Fibroblast of skin of left biceps (primary cell): ENCODE measurements at places on chromosomes 1 and 21.

DNA sequence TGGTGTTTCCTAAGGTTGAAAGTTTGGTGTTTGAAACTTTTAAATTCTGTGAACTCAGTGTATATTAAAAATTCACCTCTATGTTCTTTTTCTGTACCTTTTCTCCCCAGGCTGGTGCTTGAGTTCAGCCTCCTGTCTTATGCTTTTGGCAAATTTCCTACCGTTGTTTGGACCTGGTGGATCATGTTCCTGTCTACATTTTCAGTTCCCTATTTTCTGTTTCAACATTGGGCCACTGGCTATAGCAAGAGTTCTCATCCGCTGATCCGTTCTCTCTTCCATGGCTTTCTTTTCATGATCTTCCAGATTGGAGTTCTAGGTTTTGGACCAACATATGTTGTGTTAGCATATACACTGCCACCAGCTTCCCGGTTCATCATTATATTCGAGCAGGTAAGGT is 24.9 kb upstream of the AXDND1 start:
- DNase-seq, result no peak

GRCh38 chr1:39735731-39736130 is 3.0 kb upstream of the PPIE start:
- no peak for DNase-seq

GRCh38 chr1:94245747-94246438 is 8.5 kb upstream of the ARHGAP29 start:
- DNase-seq, result no peak

GRCh38 chr1:241235256-241235897 is 121.6 kb downstream of the RGS7 start:
- no peak for DNase-seq

- no peak for DNase-seq
Measured at GRCh38 chr1:77534456-77534855, 148.0 kb downstream of the ZZZ3 start.

DNA sequence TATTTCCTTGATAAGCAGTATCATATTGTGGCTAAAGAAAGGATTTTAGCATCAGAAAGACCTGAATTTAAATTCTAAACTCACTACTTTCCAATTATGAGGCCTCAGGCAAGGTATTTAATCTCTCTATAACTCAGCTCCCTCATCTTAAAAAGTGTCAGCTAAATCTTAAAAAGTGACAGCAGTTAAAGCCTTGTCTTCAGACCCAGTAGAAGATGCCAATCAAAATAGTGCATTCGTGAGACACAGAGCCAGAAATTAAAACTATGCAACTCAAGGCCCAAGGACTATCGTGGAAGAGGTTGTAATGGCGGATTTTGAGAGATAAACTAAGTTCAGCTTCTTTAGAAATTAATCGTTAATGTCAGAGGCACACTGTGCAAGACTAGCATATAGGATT is 677.5 kb upstream of the BRINP3 start:
- no peak for DNase-seq

DNA sequence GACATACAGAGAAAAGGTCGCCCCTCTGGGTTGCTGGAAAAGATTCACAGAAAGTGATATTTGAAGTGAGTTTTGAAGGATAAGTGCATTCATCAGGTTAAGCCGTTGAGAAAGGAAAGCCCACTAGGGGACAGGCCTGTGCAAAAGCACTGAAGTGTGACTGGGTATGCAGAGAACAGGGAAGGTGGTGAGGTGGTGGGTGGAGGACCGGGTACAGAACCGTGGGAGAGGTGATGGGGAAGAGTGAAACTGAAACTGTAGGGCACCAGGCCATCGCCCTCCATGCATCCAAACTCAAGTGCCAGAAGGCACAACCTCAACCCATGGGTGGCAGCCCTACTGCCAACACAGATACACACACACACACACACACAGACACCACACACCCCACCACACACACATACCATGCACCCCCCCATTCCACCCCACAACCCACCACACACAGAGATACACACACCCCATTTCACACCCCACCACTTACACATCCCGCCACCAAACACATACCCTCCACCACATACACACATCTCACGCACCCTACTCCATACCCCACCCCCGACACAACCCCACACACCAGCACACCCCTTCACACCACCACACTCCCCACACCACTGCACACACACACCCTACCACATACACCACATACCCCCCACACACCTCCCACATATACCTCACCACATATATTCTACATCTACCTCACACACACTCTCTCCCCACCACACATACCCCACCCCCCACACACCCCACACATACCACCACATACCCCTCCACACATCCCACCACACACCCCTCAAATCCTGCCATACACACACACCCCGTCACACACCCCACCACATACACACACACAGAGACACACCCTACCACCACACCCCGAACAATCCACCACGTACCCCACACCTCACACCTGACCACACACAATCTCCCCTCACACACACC is 59.0 kb downstream of the TSEN15 start:
- DNase-seq, result no peak

DNA sequence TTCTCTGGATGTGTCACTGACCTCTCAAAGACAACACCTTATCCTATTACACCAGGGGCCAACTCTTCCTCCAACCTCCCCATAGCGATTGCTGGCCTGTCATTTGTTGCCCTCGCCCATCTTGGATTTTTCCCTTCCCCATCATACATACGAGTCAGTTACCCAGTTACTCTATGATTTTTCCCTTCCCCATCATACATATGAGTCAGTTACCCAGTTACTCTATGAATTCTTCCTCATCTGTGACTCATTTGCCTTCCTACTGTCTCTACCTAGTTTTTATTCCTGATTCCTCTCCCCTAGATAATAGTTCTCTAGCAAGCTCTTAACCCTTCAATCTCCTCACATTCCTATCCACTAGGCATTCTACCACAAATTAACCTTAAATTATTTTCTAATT is 178.8 kb downstream of the NR5A2 start:
- peak; percentile 47 for DNase-seq

GRCh38 chr1:178646821-178647220 is 78.2 kb upstream of the RALGPS2 start:
- DNase-seq, result no peak

- no peak for DNase-seq
Measured at GRCh38 chr1:178273707-178274410, 180.0 kb downstream of the RASAL2 start.

DNA sequence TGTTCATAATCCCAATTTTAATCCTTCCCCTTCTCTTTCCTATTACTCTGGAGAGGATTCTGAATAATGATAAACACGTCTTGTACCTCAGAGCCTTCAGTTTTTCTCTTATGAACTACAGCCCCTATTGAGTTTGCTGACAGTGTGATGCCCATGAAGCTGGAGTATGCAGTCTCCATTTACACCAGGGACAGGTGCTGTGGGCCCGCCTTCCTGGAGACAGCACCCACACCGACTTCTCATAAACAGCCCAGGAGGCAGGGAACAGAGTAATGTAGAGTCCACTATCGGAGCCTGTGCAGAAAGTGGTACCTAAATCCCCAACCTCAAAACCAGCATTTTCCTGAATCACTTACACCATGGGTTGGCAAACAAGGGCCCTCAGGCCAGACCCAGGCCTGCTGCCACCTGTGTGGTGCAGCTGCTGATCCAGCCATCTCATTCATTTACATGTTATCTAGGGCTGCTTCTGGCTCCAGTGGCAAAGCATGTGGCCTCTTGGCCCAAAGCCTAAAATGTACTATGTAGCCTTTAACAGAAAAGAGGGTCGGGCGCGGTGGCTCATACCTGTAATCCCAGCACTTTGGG is 95.1 kb upstream of the KRTAP19-8 start:
- DNase-seq, result no peak

DNA sequence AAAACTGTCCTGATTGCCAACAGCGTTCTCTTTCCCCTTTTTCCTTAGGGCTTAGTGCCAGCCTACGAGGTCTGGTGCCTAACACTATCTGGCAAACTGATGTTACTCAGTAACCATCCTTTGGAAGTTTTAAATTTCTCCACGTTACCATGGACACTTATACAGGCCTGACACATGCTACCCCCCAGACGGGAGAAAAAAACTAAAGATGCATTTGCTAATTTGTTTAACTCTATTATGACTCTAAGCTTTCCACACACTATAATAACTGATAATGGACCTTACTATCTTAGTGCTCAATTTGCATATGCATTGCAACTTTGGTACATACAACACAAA is 36.8 kb downstream of the CLCA1 start:
- no peak for DNase-seq

DNA sequence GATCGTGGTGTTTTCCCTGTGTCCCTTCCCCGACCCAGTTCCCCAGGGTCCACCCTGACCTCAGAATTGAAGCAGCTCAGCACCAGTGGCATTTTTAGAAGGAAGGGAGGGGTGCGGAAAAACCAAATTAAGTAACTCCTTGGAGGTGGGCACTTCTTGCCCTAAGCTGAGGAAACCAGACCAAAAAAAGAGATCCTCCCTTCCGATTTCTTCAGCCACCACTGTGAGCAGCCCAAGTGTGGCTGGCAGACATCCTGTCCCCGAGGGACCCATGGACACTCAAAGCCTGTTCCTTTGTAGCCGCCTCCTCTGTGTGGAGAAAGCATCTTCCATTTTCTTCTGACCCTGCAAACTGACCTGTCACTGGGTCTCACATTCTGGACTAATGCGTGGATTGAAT is 31.3 kb downstream of the KIRREL1 start:
- DNase-seq, result no peak

DNA sequence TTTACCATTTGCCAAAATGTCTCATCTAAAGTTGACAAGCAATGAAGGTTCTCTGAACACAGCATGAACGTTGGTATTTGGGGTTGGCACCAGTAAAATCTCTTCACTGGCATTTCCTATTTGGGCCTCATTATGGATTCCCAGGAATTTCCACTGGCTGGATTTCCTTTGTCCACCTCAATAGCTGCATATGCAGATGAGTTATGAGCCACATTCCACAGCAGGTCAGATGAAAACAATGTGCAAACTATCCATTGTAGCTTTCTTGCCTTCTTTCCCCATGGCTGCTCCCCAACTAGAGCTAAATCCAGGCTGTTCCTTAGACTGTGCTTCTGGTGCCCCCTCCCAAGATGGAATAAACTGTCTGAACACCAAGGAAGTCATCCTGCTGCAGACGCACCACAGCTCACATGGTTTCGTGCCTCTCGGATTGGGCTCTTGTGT is 168.1 kb upstream of the FGGY start:
- peak; percentile 58 for DNase-seq

DNA sequence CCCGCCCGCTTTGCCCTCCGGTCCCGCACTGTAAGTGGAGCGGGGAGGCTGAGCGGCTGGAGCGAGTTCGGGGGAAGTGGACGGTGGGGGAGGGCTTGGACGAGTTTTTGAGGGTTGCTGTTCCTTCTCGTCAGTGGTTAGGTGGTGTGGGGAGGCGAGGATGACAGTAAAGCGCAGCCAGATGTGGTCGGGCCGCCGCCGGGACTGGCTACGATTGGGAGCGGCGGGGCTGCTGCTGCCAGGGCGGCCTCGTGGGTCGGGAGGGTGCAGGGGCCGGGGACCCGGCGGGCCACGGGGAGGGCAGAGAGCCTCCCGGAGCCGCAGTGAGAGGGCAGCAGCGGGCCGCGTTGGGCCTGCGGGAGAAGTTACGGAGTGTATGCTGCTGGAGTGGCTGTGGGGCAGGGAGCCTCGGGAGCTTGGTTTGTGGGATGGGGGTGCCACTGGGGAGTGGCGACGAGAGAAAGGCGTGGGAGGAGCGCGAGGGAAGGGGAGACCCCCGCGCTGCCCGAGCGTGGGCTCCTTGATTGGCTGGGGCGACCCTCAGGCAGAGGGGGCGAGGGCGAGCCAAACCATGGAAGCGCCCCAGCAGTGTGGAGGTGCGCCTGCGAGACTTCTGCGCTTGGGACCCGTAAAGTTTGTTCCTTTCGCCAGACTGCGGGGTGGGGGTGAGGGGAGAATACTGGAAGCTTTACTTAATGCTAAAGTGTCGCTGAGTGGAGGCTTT is 2.1 kb downstream of the ADGRL2 start:
- DNase-seq, result no peak

GRCh38 chr1:55506740-55507577 is 291.8 kb upstream of the USP24 start:
- DNase-seq, result peak; percentile 42

GRCh38 chr21:34970566-34970965 is 78.5 kb downstream of the RUNX1 start:
- DNase-seq, result no peak

- DNase-seq, result no peak
Measured at GRCh38 chr21:15122241-15122640, 57.4 kb upstream of the NRIP1 start.

DNA sequence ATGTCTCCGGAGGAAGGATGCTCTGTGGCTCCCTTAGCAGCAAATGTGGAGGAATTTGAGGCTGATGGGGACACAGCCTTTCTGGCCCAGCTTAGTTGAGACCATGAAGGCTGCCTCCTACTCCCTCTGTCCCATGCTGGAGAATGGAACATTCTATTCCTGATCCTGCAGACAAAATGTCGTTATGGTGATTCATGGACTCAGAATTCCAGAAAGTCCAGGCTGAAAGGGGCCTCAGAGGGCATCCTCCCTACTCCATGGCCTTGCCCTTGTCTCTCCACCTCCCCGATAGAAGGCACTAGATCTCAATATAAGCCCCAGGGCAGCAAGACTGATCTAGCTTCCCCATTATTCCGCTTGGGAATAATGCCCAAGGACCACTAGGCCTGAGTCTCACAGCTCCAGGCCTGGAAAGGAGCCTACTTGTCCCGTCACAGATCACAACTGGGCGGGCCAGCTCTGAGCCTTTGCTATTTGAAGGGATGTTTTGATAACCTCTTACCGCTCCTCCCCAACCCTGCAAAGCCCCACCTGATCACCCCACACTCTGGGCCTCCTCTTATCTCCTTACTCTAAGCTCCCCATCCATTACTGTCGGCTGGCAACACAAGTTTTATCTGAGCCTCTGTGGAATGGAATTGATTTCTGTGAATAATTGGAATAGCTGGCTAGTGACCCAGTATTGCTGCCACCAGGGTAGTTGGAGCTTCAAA is 52.8 kb upstream of the TRABD2B start:
- no peak for DNase-seq

- DNase-seq, result no peak
Measured at GRCh38 chr1:6002714-6003501, 10.7 kb upstream of the NPHP4 start.

GRCh38 chr1:112423207-112423606 is 27.2 kb downstream of the CTTNBP2NL start:
- no peak for DNase-seq

DNA sequence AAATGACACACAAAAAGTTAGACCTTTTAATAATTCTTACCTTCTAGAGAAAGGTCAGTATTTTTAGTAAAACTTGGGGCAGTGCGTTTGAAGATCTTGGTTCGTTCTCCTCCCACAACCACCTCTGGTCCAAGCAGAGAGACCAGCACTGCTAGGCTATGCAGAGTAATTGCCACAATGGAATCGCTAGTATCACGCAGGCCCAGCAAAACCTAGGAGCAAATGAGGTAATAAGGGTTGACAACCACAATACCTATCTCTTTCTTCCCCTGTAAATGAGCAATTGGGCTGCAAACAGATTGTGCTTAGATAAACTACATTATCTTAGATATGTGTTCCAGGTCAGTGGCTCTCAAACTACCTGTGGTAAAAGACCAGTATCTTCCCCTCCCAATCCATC is 34.7 kb downstream of the SCYL3 start:
- no peak for DNase-seq

GRCh38 chr1:1625824-1626206 is 6.2 kb upstream of the MMP23B start:
- no peak for DNase-seq

- DNase-seq, result no peak
Measured at GRCh38 chr1:81183051-81183450, 617.7 kb upstream of the ADGRL2 start.

- no peak for DNase-seq
Measured at GRCh38 chr1:65992831-65993271, 200.2 kb downstream of the PDE4B start.
